ENCODE measurements at places on chromosomes 4 and X. TPM values are rescaled to one million over a fixed set of nuclear protein-coding genes. Genes with fewer than 3 reads are reported as not detected.

The ARSJ gene
- 0.15 TPM for total RNA-seq

GRCh38 chrX:136268051-136269048 is 17.1 kb upstream of the MAP7D3 start:
- peak; percentile 39 for DNase-seq

The FAM47E gene
- total RNA-seq: not detected

- no peak for DNase-seq
Measured at GRCh38 chr4:163613383-163613782, 118.9 kb downstream of the TMA16 start.

- DNase-seq: no peak
Measured at GRCh38 chr4:85823295-85823694, 348.3 kb downstream of the ARHGAP24 start.

- no peak for DNase-seq
Measured at GRCh38 chr4:27861802-27862201, 1001.2 kb downstream of the STIM2 start.

The CHRNA9 gene
- not detected for total RNA-seq

Measured in CD4-positive, alpha-beta memory T cell (primary cell).